ENCODE measurements at places on chromosomes 6 and 20.

- DNase-seq = no peak
Measured at GRCh38 chr6:46393940-46394337, 97.3 kb downstream of the RCAN2 start.

DNA sequence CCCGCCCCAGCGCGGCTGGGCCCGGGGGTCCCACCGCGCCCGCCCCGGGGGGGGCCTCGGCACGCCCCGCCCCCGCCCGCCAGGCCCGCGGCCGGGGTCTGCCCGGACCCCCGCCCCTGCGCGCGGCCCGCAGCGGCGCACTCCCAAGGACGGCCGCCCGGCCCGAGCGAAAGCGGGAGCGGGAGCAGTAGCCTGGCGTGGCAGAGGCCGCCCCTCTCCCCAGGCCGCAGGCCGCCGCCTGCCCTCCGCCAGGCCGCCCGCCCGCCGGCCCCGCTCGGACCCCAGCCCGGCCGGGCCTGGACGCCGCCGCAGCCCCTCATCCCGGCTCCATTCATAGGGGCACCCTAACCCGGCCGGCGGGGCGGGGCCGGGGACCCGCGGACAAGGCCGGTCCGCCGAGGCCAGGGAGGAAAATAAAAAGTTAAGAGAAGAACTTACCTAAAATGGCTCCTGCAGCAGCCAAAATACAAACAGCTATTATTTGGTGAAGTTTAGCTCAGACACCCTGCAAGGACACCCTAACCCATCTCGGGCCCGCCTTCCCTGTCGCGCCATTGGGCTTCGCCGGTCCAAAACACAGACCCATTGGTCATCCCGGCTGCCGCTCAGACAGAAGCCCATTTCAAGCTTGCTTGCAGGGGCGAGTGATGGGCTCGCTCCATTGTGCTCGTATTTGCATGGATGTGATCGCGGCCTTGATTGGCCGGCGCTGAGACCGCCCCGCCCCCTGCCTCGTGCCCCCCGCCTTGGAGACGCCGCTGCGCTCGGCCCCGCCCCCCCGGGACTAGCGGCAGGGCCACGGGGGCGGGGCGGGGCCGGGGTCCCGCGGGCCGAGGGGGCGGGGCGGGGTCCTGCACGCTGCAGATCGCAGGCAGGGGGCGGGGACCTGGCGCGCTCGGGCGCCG, at the start of gene CHD6:
CHD6 (minus strand) TSS at position 476 of the 905 bp plus-strand sequence. CDS start 67,040 bp downstream, outside the sequence.
- peak; percentile 100 for DNase-seq

GRCh38 chr20:12153628-12154027, 235.9 kb downstream of the BTBD3 start:
- DNase-seq = no peak

GRCh38 chr20:48944663-48945297, 23.3 kb downstream of the ARFGEF2 start:
- no peak for DNase-seq

- peak; percentile 80 for DNase-seq
Measured at GRCh38 chr6:156776840-156777576, at the start of gene ARID1B. Gene ARID1B, plus strand, starts transcription at chr6:156777378. Its CDS starts 303 bp downstream, at chr6:156777681.

DNA sequence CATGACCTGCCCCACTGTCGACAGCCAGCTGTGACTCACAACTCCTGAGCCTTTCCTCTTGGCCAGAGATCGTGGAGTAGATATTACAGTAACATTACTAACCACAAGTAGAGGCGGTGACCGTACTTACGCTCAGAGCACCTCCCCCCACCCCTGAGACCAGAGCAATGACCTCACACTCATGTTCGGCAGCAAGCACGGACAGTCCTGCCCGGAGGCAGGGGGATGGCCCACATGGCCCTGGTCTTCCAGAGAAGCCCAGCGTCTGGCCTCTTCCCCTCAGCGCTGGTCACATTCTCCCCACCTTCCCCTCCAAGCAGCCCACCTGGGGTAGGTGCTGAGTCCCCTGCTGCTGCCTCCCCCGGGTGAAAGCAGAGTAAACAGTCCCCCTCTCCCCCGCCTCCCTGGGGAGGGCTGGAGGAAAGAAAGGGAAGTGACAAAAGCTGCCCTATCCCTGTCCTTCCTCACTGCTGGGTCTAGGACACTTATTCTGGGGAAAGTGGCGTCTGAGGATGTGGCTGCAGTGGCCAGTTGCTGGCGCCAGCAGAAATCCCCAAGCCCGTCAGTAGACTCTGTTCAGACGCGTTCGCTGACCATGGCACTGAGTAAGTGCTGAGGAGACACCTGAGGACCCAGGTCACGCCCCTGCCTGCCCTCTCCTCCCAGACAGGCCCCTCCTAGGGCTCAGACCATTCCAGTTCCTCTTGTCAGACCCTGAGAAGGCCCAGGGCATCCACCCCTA, 68.5 kb downstream of the MRPL14 start:
- peak; percentile 89 for DNase-seq

All from SW480 (cell line).